ENCODE measurements at places on chromosomes 11 and 22. TPM values are rescaled to one million over a fixed set of nuclear protein-coding genes. Genes with fewer than 3 reads are reported as not detected.

MPEG1 gene
- total RNA-seq: 7.6 TPM

MRPL49 gene
- total RNA-seq: 83.9 TPM

CD6 gene
- not detected for total RNA-seq

SLC25A45 gene
- total RNA-seq: 3.7 TPM

LRFN4 gene
- total RNA-seq: 7.1 TPM

LMO2 gene
- 7.0 TPM for total RNA-seq

OR52H1 gene
- 0.54 TPM for total RNA-seq

RFPL2 gene
- not detected for total RNA-seq

OSBPL5 gene
- 66.9 TPM for total RNA-seq

APOBEC3B gene
- not detected for total RNA-seq

IFTAP gene
- 24.8 TPM for total RNA-seq

UQCR10 gene
- 66.6 TPM for total RNA-seq

All from gastroesophageal sphincter (tissue), 4 donors.